Esophagus muscularis mucosa (tissue), 4 donors: ENCODE measurements at places on chromosomes 1 and 21.

DNA sequence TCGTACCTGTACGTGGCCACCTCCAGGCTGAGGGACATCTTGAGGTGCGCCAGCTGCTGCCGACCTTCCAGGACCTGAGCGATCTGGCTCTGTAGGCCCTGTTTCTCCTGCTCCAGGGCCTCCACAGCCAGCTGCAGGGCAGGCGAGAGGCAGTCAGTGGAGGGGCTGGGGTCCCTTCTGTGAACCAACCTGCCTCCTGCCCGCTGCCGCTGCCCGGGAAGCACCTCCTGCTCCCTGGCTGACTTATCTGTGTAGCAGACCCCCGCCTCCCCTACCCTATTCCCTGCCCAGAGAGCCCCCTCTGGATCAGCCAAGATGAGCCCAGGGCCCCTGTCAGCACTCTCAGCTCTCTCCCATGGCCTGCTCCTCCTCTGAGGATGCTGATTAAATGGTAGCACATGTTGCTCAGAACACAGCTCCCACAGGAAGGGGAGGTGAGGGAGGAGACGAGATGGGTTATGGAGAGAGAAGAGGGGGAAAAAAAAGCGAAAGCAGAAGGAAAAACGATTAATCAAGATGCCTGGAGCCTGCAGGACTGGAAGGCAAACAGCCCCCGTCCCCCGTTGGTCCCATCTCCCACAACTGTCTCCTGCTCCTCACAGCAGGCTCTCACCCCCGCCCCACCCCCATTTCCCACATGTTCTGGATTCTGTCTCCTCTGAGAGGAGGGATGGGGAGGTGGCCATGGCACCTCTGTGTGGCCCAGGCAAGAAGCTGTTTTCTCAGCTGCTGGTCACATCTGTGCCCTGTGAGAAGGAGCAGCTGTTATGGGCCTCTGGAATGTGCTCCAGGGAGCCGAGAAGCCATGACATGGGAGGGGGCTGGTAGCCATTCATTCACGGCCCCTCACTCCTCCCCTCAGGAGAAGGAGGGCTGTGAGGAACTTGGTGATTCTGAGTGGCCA, 1.7 kb downstream of the NES start:
- no peak for DNase-seq

- peak; percentile 57 for DNase-seq
These were observed 687.2 kb downstream of the MATN1 start for GRCh38 chr1:30036229-30036547.

DNA sequence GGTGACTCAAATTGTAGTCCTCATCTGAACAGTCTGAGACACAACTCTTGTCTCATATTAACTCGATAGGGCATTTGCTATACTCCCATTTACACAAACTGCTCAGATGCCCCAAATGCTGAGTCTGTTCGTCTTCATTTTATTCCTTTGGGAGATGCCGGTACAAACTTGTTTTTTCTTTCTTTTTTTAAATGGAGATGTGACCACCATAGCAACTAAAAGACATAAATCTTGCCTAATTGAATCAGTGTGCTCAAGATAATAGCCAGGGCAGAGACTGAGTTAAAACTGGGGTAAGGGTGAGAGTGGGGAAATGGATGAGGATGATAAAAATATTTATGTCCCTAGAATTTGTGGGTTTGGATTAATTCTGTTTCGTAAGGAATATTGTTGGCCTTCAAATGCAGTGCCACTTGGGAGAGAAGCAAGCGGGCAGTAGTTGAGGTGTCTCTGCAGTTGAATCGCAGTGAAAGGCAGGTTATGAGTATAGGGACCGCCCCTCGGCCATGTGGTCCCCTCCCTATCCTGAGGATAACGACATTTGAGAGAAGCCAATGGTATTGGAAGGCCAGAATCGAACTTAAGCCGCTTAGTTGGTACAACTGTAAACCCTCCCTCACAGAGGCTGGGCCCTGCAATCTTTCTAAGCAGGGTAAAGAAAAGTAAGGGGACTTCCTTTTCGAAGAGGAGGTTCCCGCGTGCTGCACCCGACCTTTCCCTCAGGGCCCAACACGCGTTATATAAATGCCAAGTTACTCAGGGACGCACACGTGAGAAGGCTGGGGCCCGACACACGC, 859 bp upstream of the LRRC8B start:
- no peak for DNase-seq

DNA sequence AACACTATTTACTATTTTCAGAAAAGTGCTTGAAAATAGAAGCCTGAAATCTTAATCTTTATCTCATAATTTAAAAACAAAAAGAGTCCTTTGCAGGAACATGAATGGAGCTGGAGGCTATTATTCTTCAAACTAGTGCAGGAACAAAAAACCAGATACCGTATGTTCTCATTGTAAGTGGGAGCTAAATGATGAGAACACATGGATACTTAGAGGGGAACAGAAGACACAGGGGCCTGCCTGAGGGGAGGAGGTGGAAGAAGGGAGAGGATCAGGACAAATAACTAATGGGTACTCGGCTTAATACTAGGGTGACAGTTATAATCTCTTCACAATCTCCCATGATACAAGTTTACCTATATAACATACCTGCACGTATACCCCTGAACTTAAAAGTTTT, 176.3 kb downstream of the SDCCAG8 start:
- DNase-seq, result no peak

- DNase-seq, result no peak
These were observed 832.3 kb downstream of the LTN1 start for GRCh38 chr21:28160378-28160777.

DNA sequence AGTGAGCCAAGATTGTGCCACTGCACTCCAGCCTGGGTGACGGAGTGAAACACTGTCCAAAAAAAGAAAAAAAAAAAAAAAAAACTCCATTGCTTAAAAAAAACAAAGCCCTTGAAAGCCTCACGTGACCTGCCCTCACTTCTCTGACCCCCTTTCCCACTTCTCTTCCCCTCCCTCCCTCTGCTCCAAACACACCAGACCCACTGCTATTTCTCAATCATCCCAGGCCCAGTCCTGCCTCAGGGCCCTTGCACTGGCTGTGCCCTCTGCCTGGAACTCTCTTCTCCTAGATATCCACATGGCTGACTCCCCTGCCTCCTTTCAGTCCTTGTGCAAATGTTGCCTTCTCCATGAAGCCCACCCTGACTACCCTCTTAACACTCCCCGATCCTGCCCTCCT, 45.4 kb upstream of the TARDBP start:
- no peak for DNase-seq

DNA sequence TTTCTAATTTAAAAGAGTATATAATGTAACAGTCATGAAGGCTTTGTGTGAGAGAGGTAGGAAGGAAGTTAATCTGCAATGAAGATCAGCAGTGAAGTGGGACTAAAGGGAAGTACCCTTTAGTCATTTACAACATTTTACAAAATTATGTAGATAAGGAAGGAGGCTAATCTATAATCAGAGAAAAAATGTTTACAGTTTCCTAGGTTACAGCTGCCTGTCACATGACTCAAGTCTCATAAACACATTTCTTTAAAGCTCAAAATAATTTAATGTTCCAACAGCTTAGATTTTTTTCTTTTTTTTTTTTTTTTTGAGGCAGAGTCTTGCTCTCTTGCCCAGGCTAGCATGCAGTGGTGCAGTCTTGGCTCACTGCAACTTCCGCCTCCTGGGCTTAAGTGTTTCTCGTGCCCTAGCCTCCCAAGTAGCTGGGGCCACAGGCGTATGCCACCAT, 26.2 kb upstream of the CAP1 start:
- no peak for DNase-seq

DNA sequence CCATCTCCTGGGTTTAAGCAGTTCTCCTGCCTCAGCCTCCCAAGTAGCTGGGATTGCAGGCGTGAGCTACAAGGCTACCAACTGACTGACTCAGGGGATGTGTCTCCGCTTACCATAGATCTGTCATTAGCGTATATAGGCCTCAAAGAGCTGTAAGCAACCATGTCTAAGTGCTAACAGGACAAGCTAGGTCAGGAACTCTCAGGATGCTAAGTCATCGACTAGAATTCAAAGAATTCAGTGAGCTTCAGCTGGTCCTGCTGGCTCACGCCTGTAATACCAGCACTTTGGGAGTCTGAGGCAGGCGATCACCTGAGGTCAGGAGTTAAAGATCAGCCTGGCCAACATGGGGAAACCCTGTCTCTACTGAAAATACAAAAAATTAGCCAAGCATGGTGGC, 29.5 kb downstream of the CAPN2 start:
- DNase-seq, result no peak

DNA sequence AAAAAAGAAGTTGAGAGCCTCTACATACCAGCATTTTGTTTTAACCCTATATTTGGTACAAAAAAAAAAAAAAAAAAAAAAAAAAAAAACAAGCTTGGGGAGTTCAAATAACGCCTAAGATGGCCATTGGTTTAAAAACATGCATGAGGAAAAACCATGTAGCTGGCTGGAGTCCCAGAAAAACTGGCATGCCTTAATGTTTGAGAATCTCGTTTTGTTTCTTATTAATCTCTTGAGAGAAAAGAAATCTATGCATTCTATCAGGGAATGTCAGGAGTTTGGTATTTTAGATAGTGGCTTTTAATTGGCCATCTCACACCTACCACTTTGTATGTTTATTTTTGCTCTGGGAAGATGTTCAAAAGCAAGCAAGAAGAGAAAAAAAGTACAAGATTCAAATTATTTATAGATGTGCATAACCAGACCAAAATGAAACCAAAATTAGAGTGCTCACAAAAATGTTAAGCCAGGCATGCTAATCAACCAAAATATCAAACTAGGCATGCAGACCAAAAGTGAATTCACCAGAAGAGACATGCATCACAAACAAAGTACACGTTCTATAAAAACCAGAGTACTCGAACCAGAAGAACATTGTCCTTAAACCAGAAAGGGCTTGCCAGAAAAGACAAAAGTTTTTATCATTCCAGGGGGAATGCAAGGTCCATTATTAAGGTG, 156.6 kb downstream of the AK5 start:
- DNase-seq, result no peak

- no peak for DNase-seq
These were observed 96.3 kb upstream of the CSF3R start for GRCh38 chr1:36579039-36579438.

- no peak for DNase-seq
These were observed 247.3 kb downstream of the SIPA1L2 start for GRCh38 chr1:232382671-232383070.

- DNase-seq, result no peak
These were observed 61.3 kb upstream of the KCNE2 start for GRCh38 chr21:34302521-34302920.

DNA sequence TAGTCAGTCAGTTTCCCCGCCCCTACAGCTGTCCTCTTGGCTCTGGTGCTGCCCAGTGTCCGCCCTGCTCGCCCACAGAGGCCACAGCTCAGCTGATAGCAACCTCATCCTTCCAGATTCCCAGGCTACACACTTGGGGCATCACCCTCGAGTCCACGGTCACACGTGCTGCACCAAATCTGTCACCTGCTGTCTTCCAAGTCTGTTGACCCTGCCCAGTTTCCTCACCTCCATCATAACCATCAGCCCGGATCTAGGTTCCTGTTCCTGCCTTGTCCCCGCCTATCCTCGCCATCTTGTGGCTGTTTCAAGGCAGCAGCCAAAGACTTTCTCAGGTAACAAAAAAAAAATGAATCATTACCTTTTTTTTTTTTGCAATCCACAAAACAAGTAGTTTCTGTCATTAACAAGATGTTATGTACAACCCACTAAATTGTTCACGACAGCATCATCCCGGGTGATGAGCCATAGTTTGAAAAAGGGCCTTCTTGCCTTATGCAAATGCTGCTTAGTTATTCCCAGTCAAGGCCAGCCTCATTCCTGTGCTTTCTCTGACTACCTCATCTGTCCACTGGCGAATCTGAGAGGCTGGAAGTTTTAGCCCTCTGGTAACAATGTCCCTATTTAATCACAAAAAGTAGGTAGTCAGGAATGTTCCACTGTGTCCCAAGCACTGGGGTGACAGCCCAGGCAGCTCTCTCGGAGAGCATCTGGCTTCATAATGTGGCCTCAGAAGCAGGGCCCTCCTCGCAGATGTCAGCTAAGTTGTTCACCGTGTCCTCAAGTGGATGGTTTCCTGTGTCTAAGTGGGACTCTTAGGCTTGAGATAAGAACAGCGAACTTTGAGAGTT, 4.9 kb upstream of the MIIP start:
- no peak for DNase-seq

DNA sequence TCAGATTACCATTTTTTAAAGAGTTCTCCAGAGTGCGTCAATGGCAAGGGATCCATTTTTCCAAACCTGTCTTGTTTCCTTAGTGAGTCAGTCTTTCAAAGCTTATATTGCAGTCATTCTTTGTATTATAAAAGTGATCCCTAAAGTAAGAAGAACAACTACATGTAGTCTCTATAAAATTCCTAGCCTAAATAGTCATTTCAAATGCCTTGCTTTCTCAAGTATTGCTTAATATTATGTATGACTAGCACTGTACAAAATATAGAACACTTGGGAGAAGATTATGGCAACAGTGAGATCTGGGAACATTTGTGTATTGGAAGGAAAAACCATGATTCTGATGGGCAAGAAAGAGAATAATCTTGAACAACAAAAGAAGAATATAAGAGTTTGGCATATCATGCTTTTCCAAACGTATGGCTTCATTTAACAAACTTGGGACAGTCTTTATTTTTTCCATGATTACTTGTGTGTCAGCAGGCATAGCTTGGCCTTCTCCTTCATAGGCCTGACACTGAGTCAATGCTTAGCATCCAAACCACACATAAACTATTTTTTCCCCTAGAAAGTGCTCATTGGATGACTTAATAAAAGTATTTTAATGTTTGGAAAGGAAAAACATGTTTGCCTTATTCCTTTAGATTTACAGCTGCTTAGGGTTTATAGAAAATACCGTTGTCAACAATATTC, 547.4 kb downstream of the LTN1 start:
- DNase-seq, result no peak

DNA sequence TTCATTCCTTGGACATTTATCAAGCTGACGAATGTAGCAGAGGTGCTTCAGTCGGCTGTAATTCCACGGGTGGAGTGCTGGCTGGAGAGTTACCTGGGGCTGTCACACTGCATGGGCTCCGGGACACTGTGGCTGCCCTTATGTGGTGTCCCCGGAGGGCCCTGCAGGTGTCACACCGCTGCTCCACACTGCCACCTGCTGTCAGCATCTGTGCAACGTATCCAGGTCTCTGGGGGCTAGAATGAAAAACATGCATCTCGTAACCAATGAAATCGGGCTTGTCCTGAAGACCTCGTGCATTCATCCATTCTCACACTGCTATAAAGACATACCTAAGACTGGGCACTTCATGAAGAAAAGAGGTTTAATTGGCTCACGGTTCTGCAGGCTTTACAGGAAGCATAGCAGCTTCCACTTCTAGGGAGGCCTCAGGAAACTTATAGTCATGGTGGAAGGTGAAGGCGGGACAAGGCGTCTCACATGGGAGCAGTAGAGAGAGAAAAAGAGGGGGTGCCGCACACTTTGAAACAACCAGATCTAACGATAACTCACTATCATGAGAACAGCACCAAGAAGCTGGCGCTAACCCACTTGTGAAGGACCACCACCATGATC, 46.7 kb upstream of the PCBP3 start:
- DNase-seq, result no peak
